DMS153 (cell line): ENCODE measurements at places on chromosomes 12 and 14.

GRCh38 chr12:97075161-97075933, 168.3 kb downstream of the NEDD1 start:
- peak; percentile 30 for DNase-seq

GRCh38 chr12:10211101-10211939, 1.4 kb upstream of the GABARAPL1 start:
- DNase-seq = no peak

GRCh38 chr12:109383240-109383639, 35.5 kb downstream of the MYO1H start:
- DNase-seq = no peak

GRCh38 chr14:71240171-71240570, 332.9 kb downstream of the PCNX1 start:
- DNase-seq = no peak

DNA sequence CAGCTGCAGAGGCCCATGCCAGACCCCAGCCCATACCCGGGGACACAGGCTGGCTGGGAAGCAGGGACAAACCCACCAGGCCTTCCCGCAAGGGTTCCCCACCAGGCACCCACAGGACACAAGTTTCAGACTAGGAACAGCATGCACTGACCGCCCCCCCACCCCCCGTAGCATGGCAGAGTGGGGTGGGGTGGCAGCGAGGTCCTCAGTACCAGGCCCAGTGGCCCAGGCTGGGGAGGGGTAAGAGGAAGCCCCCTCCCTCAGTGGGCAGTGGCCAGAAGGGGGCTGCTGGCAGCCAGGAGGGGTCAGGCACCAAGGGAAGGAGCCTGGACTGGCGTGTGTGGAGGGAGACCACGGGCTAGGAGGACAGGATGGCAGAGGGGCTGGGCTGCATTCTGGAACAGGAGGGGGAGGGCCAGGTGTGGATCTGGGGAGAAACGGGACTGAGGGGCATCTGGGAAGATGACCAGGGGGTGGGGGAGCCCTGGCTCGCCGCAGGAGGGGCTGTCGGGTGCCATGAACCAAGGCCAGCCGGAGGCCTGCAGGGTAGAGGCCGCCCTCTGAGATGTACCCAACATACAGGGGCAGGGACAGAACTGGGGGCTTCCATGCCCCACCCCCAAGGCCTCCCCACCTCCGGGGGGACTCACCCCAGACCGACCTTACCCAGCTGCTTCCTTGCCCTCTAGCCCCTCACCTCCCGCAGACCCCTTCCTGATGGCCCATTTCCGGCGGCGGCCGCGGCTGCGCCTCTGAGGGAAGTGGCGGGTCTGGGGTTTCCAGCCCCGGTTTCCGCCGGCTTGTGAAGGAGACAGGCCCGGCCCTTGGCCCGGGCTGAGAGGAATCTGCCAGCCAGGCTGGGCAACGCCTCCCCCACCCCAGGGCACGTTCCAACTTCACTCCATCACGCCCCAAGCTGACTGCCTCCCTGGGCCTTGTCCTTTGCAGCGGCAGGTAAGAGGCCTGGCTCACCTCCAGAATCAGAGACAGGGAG, 5.6 kb upstream of the JAG2 start:
- no peak for DNase-seq

GRCh38 chr12:113184098-113184899, 979 bp downstream of the DDX54 start:
- no peak for DNase-seq

- DNase-seq = peak; percentile 34
Measured at GRCh38 chr12:57899010-57899662, 42.2 kb upstream of the ATP23 start.

DNA sequence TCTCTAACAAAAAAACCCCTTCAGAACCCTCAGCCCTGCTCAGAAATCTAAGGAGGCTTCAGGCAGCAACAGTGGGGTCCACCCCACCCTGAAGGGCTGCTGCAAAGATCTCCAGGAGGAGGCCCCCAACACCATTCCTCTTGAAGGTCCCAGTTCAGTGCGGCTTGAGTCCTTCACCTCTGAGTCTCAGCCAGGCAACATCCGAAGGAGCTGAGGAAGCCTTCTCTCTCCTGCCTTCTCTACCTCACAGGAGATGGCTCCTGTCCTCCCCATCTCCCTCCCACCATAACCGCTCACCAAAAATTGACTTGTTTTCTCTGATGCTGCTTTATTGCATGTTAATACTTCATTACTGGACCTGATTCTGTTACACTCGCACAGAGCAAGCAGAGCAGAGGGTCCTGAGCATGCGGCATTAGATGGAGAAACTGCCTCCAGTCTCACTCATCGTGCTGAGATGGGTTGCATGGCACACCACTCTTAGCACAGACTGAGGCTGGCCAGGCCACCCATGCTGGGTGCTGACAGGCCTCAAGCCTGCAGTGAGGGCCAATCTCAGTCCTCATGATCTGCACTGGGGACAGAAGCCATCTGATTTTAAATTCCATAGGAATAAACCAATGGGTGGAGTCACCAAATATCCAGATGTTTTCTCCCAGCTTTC, 224.8 kb downstream of the CACNA1C start:
- no peak for DNase-seq

DNA sequence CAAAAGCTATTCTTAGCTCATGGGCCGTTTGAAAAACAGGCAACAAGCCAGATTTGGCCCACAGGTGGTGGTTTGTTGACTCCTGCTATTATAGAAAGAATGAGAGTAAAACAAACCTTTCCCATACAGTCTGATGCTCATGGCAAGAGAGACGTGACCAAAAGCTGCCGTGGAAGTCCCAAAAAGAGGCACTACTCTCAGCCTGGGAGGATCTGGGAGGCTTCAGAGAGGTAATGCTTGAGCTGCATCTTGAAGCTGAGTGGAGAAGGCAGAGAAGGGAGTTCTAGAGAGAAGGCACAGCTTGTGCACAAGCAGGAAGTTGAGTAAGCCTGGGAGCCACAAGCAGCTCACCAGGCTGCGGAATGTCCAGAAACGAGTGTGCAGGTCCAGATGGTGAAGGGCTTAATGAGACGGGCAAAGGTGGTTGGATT, 9.6 kb downstream of the PLXNC1 start:
- DNase-seq = no peak

GRCh38 chr12:76374386-76375020, 26.3 kb upstream of the BBS10 start:
- no peak for DNase-seq

DNA sequence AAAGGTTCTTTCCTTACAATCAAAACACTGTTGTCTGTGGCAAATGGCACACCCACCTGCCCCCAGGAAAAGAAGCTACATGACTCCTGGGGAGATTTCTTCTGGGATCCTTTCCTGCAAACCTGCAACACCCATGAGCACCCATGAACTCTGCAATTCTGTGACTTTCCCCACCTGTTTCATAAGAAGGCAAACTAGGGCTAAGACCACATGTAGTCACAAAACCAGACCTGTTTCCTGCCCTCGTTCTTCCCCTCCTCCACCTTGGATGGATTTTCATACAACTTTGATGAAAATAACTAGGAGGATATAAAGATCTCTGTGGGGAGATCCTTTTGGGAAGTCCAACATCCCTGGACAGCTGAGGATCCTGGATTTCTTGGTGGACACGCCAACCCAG, 1084.7 kb downstream of the BCL11B start:
- DNase-seq = no peak

DNA sequence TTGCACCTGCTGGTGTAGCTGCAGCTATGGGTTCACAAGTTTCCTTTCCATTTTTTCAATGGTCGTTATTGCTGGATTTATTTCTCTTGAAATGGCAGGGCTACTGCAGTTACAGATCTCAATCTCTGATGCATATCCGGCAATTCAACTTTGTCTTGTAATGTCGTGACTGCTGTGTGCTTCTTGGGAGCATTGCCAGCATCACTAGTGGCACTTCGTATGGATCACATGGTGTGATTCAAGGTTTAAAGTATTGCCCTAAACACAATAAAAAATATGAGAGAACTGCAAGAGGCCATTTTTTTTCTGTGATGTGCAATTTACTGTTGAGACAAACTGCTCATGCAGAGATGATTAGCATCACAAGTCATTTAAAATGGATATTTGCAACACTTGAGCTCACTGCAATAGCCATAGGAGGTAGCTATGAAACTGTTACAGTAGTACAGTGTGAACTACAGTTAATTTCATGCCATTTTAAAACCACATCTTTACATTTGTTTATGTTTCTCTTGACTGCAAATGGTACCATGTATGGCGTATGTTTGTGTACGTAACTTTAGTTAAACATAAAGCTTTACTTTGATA, 217.4 kb upstream of the PDE3A start:
- peak; percentile 77 for DNase-seq
